T-helper 9 cell (primary cell): ENCODE measurements at places on chromosomes 1 and 21.

GRCh38 chr1:166700696-166701095 lies 138.6 kb upstream of the POGK start:
- no peak for DNase-seq

- peak; percentile 79 for DNase-seq
Observed at GRCh38 chr1:111448918-111449702, at the start of the genes ATP5PB and WDR77. Gene ATP5PB (plus strand): TSS chr1:111449464. CDS start chr1:111449542, 78 bp downstream. Gene WDR77 (minus strand): TSS chr1:111449256. CDS start chr1:111449169, 87 bp downstream.

- no peak for DNase-seq
Observed at GRCh38 chr1:24186711-24186992, 437 bp downstream of the IFNLR1 start.

DNA sequence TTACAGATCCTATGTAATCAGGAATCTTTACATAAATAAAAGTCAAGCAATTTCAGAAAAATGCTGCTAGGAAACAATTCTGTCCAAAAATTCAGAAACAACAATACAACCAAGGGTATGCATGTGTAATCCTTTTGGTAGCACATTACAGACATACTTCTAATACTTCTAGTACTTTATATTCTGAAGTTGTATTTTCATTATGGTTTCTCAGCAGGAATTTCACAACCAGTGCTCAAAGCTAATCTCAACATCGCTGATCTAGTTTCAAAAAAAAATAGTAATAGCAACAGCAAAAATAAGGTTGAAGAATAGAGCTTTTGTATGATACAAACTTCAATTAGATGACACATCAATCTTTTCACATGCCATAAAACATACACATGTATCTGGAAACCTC lies 545.2 kb downstream of the LTN1 start:
- no peak for DNase-seq

GRCh38 chr21:32814528-32814927 lies 43.0 kb upstream of the PAXBP1 start:
- DNase-seq = no peak

DNA sequence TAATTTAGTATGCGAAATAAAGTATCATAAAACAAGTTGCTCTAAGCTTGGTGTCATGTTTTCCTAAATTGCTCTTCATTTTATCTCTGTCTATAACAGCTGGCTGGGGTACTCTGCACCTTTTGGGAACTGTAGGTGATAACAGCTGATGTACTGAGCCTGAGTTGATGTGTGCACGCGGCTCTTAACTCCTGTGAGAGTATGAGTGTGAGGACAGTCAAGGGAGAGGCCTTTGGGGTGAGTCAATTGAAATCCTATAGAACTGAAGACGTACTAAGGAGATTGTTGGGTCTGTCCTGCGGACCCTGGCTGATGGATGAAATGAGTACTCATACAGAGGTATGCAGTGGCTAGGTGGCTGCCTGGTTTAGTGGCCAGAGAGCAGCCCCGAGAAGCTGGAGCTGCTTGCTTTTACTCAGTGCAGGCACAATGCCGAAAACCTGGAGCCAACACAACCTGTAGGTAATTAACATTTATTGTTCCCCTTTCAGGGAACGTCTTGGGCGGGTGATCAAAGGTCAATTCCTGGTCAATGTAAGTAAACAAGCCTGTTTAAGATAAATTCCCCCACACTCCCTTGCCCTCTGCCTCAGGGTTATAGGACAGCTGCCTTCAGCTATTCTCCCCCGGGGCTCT lies 188.5 kb downstream of the PRDM2 start:
- DNase-seq = no peak

DNA sequence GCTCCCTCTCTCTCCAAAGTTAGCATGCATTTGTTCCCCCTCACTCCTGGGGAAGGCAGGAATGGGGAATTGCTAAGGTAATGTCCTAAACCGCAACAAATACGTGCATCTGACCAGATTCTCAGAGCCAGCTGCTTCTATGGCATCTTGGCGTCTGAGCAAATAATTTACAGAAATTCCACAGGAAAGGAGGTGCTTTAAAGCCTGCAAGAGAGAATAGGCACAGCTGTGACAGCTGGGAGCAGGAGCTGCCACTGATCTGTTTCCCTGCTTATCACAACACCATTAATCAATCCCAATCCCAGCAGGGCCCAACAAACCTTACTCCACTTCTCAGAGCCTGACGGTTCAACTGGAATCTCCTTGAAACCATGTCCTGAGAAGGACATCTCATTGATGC lies 83.5 kb upstream of the ZNF281 start:
- DNase-seq = no peak

- no peak for DNase-seq
Observed at GRCh38 chr1:20665726-20666125, 4.6 kb upstream of the DDOST start.

DNA sequence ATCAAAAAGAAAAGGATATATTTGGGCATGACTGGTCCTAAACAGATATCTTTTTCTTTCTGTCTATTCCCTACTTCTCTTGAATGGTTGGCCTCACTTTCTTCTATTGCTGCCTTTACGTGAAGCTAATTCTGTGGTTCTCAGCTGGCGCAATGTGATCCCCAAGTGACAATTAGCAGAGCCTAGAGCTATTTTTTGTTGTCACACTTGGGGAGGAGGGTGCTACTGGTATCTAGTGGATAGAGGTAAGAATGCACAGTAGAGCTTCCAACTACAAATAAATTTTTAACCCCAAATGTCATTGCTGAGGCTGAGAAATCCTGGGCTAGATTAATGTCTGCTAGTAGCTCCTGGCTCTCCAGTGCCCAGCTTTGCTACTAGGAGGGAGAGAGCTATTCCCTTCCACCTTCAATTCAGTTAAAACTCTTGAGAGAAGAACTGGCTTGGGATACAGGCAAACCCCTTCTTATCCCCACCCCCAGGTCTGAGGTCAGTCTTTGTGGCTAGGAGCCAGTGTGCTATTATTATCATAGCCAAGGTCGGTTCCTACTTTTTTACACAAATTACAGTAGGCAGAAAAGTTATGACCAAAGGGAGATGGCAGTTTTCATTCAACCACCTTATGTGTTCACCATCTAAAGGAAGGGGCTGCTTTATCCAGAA lies 102.1 kb downstream of the SNX7 start:
- no peak for DNase-seq

GRCh38 chr1:19974822-19975416 lies 4.5 kb downstream of the PLA2G2A start:
- DNase-seq = no peak

DNA sequence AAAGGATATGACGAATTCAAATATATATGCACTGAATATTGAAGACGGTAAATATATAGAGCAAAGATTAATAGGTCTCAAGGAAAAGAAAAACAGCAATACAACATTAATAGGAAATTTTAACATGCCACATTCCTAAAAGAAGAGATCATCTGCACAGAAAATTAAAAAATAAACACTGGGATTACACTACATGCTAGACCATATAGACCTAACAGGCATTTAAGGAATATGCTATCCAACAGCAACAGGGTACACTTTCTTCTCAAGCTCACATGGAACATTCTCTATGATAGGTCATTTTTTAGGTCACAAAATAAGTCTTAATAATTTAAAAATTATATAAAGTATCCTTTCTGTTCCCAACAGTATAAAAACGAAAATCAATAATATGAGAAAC lies 1038.3 kb downstream of the KCNT2 start:
- DNase-seq = no peak

DNA sequence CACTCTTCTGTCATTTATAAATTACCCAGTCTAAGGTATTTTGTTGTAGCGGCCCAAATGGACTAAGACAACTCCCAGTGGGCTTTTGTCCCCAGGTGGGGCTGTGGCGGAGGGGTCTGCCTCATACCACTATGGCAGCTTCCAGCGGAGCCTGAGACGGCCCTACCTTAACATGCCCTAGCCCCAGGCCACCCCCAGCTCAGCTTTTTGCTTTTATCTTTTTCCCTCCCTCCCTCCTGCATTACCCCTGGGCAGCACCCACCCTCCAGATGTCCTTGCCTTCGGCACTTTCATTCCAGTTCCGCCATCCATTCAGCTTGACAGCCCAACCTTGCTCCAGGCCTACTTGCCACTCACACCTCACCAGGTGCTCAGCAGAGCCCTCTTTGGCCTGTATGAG lies 307.3 kb downstream of the PTPRU start:
- no peak for DNase-seq

DNA sequence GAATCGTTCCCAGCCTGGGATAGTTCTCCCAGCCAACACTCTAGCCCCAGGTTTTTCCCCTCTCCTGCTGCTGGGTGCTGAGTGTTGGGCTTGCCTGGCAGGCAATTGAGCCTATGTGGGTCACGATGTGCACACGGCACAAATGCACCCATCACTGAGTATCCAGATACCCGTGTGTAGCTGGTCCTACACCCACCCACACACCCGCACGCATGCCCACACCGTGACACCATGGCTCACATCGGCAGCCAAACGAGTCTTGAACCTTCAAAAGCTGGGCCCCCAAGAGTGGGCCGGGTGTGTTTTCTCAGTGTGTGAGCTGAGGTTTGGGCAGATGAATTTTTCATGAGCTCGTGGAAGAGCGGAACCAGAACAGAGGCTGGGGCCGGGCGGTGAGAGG lies 188.5 kb downstream of the GRIK3 start:
- no peak for DNase-seq
